ENCODE measurements at places on chromosomes 1 and 21.

- DNase-seq, result no peak
Measured at GRCh38 chr1:215482079-215482478, 85.0 kb upstream of the KCTD3 start.

GRCh38 chr1:111279144-111279543, 11.5 kb upstream of the CHIA start:
- DNase-seq, result no peak

- no peak for DNase-seq
Measured at GRCh38 chr1:209729436-209729835, 24.8 kb downstream of the HSD11B1 start.

- no peak for DNase-seq
Measured at GRCh38 chr1:34478515-34479076, 276.3 kb upstream of the GJB5 start.

GRCh38 chr21:42316891-42317290, 1.7 kb upstream of the TFF3 start:
- no peak for DNase-seq

- no peak for DNase-seq
Measured at GRCh38 chr1:110647254-110647891, 27.4 kb downstream of the KCNA3 start.

GRCh38 chr1:217348960-217349664, 281.8 kb downstream of the GPATCH2 start:
- DNase-seq, result no peak

DNA sequence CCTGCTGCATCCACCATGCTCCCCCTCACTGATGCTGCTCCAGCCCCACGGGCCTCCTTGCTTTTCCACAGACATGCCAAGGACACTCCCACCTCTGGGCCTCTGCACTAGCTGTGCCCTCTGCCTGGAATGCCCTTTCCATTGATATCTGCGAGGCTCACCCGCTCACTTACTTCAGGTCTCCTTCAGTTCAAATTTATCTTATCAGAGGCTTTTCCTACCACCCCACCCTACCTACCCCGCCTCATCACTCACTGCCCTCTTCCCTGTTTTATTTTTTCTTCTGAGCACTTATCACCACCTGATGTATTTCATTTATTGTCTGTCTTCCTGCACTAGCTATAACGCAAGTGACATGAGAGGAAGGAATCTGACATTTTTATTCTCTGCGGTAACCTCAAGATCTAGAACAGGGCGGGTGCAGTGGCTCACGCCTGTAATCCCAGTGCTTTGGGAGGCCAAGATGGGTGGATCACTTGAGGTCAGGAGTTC, 7.0 kb downstream of the HSPG2 start:
- no peak for DNase-seq

DNA sequence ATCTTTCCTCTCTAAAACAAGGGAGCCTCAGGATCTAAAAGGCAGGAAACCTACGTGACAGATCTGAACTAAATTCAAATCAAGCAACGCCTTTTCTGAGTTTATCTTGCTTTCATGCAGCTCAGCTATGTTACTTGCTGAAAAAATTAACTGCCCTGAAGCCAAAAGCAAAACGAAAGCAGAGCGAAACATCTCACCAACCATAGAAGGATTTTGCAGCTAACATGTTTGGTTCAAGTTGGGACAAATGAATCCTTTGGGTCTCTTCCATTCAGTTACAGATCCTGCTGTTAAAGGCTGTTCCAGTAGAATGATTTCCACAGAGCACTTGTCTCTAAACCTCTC, 482 bp downstream of the SLC2A5 start:
- no peak for DNase-seq

GRCh38 chr1:34612091-34612827, 142.6 kb upstream of the GJB5 start:
- DNase-seq, result no peak

DNA sequence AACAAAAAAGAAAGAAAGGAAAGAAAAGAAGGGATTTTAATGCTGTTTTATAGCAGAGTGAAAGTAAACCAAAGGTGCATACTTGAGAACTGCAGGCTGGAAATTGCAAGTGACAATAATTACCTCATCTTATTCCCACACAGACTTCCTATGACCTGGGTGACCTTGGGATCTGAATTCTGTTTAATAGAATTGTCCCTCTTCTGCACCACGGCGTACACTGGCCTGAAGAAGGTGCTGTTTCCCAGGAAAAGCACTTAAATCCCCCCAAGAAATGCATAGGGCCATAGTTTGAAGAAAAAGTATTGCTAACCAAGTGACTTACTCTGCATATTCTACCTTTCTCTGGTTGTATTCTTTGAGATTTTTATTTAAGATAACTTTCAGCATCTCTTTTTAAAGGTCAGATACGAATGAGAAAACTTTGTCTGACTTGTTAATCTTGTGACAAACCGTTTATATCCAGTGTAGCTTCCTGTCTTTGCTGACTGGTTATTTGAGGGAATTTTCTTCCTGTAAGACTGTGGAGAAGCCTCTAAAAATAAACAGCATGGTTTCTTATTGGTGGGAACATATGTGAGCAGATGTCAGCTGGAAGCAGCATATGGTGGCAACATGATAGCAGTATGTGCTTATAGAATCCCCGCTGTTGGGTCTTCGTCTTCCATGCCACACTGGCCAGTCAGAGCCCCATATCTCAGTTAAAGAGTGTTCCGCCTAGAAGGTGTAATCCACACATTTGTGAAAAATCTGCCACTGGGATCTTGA, 16.3 kb downstream of the TGFB2 start:
- no peak for DNase-seq

- DNase-seq, result no peak
Measured at GRCh38 chr1:206145771-206146290, 28.6 kb upstream of the AVPR1B start.

Measured in stimulated activated CD4-positive, alpha-beta T cell treated with anti-CD3 and anti-CD28 coated beads, Interleukin-15, amount 100 ng/mL, for 48 hours (primary cell).